ENCODE measurements at places on chromosomes 12 and 14.

DNA sequence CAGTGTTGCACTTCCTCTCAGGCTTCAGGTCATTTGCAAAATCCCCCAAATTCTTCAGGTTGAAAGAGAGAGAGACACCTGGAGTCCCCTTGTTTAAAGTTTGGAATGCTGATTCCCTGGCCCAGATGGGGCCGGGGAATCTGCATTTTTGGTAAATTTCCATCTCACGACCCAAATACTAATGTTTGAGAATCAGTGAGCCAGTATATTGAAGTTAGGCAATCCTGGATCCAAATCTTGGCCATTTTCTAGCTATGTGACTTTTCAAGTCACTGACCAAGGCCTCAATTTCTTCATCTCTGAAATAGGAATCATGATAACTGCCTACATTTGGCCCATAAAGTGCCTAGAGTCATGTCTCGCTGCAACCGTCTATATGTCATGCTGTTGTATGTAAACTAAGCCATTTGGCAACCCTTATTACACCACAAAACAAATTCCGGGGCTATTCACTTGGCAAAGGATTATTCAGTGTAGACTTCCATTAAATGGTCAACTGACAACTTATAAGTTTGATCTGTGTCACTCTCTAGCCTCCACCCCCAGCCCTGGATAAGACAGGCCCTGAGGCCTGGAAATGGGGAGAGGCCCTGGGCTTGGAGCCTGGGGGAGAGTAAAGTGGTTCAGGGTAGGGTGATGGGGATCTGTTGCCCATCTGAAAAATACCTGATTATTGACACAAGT, 3.7 kb upstream of the ZFP36L1 start:
- DNase-seq: no peak

DNA sequence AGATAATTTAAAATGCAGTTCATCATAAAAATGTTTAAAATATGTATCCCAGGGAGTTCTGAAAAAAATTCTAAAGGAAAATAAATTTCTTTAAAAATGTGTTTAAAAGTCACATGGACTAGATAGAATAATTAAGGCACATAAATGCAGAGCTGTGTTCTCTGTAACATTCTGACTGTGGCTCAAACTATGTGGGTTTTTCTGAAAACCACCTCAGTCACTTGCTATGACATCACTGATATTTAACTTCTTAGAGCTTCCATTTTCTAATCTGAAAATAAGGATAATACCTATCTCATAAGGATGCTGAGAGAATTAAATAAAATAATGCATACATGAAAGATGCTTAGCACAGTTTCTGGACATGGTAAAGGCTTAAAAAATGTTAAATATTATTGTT, 107.3 kb downstream of the SLC41A2 start:
- DNase-seq: no peak

DNA sequence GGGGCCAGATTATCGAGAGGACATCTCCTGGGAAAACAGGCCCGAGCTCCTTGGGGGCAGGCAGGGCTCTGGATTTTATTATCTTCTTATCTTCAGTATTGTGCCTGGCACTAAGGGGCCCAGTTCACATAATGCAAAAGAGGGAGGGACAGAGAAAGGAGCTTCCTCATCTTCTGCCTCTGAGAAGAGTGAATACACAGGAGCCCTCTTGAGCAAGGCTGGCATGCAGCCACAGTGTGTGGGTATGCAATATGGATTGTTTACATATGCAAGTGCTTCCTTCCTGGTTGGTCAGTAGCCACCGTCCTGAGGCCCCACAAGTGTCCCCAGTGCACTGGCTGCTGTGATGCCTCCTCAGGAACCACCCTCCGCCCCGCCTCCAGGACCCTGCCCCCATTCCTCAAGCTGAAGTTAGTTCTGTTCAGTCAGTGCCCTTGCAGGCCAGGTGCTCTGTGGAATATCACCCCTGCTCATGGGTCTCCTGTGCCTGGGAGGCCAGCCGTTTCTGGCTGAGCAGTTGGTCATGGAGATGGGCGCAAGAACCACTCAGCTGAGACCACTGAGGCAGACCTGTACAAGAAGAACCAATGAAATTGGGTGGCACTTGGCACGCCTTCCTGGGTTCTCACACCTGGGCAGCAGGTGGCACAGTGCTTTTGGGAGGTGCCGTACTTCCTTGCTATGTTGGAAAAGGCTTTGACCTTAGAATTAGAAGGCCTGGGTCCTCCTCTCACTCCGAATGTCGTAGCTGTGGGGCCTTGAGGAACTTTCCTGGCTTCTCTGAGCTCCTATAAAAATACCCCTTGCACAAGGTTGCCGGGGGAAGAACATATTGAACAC, 35.1 kb upstream of the ACTN1 start:
- no peak for DNase-seq

DNA sequence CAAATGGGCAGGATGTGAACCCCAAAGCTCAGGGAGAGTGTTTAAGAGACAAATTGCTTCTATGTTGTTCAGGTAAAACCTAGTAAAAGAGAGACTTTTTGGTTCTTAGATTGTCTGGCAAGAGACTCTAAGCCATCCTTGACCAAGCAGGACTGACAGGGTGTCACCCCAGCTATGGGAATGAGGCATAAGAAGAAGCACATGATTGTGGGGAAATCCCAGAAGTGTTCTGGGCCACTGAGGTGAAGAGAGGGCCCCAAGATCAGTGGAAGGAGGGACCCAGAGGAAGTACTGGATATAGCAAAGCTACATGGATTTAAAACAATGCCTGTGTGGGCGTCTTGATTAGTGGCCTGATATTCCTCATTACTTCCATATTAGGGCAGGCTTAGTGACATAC, 99.0 kb downstream of the SAMD4A start:
- DNase-seq: no peak

- DNase-seq: no peak
Observed at GRCh38 chr14:54251356-54251755, 145.5 kb upstream of the CDKN3 start.

- no peak for DNase-seq
Observed at GRCh38 chr12:110222027-110222426, 59.0 kb upstream of the ATP2A2 start.

GRCh38 chr14:69615121-69615495, 3.7 kb downstream of the SUSD6 start:
- no peak for DNase-seq

- no peak for DNase-seq
Observed at GRCh38 chr14:68032154-68032553, 212.6 kb downstream of the RAD51B start.

- DNase-seq: no peak
Observed at GRCh38 chr14:96261053-96261452, 5.0 kb downstream of the BDKRB1 start.

DNA sequence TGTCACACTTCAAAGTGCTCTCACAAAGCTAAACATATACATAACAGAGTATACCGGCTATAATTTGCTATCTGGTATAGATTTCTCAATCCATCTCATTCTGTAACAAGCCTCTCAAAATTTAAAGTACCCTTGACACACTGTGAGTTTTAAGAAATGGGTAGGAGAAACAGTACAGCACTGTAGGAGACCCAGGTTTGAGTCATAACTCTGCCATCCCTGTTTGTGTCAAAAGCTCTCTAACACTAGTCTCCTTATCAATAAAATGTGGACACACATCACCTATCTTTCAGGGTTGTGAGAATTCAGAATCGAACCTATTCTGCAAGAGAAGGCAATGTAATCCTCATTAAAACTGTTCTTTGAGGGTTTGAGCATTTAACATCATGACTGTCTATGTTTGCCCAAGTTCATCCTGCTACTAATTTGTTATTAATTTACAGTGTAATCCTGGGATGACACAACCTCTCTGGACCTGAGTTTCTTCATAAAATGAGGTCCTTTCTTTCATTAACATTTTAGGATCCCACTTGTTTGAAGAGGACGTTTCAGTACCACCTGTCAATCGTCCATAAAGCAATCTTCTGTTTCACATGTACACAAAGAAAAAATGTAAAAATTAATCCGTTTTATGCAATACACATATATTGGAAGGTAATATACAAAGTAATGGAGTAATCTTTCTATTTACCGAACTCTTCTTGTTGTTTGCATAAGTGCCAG, 12.1 kb downstream of the SPTSSA start:
- no peak for DNase-seq

- peak; percentile 72 for DNase-seq
Observed at GRCh38 chr14:75648066-75648838, 12.4 kb downstream of the ERG28 start.

DNA sequence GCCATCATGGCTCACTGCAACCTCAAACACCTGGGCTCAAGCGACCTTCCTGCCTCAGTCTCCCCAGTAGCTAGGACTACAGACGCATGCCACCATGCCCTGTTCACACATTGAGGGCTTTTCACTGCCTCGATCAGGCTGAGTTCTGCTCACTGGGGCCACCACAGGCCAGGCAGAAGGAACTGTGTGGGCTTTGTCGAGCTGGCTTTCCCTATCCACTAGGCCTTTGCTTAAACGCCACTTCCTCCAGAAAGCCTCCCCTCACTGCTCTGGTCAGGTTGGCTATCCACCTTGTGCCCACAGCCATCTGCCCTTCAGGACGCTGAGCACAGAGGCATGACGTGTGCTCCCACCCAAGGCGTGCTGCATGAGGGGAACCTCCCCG, 45.2 kb downstream of the MLXIP start:
- no peak for DNase-seq

GRCh38 chr12:46177025-46177424, 91.8 kb downstream of the SLC38A1 start:
- no peak for DNase-seq

DNA sequence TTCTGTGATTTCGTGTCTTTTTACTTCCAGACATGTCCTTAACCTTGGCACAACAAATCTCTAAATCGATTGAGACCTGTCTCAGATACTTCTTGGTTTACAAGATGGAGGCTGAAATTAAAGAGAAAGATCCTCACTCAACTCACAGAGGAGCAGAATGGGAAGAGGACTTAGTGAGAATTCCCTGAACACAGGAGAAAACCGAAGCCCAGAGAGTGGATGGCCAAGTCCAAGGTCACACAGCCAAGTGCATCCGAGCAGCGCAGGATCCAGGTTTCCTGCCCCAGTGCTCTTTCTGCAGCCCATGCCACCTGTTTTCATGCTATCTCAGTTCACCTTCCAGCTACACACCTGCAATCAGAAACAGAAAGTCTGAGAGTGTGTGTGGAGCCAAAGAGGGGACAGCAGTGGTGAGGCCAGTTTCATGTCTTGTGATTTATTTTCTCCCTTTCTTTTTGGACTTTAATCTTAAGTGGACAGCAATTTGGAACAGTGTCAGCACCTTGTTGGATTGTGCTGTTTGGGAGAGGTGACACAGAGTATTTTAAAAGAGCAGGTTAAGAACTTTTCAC, 22.9 kb upstream of the TCL1B start:
- no peak for DNase-seq

GRCh38 chr12:111937429-111937828, 75.5 kb downstream of the TMEM116 start:
- no peak for DNase-seq

- DNase-seq: peak; percentile 49
Observed at GRCh38 chr12:8045952-8046944, 13.7 kb downstream of the FOXJ2 start.

DNA sequence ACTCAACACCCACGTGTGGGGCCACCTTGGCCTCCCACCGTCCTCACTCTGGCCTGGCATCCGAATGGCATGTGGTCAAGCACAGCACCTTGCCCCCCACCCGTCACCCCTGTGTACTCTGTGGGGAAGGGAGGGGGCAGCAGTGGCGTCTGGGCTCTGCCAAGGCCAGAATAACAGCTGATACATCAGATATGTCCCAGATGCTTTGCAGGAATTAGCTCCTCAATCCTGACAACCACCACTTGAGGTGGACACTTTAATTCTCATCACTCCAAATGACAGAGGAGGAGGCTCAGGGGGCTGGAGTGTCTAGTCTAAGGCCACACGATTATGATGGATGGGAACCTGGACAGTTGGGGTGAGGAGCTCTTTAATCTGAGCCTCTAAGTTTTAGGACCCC, 1.7 kb upstream of the KRT80 start:
- DNase-seq: no peak

DNA sequence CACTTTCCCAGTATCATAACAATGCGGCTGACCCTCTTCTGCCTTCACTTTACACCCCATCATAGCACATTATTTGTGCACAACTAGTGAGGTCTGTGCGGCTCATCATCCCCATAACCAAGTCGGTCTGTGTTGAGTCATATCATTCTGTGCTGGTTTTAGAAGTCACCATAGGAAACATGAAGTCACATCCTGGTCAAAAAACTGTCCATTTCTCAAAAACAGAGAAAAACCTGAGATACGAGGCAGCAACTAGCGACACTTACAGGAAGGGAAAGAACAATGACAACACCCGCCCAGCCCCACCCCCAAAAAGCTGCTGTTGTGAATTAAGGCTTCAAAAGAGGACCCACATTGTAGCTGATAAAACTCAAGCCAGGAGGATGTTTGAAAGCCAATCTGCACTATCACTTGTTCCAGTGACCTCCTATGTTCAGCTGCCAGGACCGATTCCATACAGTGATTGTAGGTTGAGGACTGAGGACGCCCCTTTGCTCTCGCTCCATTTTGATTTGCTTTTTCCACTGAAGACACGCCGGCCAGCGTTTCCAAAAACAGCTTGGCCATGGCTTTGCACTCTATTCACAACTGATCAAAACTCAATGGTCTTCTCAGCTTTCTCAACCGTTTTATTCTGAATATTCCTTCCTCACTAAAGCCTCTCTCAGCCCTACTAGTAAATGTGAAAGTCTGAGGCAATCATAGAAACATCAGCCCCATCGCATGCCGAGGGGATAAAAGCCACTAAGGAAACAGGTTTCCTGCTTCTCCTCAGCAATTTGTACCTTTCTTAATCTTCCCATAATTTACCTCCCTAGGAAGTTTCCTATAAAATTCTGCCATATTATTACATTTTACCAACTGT, 87.5 kb downstream of the DUSP16 start:
- no peak for DNase-seq

- peak; percentile 68 for DNase-seq
Observed at GRCh38 chr12:2959505-2960389, 550 bp downstream of the TEAD4 start.

DNA sequence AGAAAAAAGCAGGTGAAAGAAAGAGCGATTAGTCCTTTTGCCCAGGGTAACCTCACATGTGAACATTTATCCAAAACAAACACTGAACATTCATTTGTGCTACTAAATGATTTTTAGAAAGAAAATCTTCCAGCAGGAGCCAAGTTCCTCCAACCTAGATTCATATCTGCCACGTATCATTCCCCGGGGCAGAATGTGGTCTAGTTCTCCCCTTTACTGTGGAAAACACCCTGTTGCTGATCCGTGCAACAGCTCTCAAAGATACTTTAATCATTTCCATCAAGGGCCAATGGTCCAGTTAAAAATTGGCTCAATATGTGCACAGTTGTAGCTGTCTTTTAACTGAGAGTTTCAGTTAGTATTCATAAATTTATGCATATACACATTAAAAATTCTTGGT, 479.1 kb downstream of the ATP23 start:
- DNase-seq: peak; percentile 39

DNA sequence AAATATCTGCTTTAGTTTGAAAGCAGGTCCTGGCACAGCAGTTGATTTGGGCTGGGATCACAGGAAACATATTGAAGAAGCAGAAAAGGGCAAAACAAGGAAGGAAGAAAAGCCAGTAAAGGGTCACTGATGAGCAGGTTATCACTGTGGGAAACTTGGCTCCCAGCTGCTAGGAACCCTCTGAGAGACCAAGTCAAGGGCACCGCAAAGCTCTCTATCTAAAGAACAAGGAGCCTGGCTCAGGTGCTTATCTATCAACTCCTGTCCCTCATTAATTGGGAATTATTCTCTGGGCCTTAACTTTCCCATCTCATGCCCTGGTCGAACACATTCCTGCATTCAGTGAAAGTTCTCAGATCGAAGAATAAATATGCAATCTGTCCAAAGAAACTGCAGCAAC, 450.9 kb upstream of the RPL10L start:
- no peak for DNase-seq
